ENCODE measurements at places on chromosomes 11 and 22. TPM values are rescaled to one million over a fixed set of nuclear protein-coding genes. Genes with fewer than 3 reads are reported as not detected.

DNA sequence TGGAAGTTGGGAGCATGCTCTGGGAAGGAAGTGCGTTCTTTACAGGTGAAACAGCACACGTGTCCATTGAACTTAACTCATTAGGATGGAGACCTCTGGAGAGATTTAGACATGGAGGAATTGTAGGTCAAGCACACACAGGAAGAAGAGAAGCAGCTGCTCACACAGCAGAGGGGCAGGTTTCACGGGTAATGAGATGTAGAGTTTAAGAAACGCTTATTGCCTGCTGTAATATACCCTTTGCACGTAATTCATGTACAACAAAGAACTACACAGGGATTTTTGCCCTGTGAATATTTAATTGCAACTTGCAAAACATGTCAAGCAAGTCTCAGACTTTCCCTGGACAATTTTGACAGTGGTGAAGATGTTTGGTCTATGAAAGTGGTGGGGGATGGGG, 508.0 kb downstream of the OPCML start:
- H3K36me3 ChIP-seq = no peaks in the 10 kb centered on the region
- DNase-seq = no peak
- no peaks in the 10 kb centered on the region for H3K4me1 ChIP-seq
- no peak overlapping the region for H3K27ac ChIP-seq

DNA sequence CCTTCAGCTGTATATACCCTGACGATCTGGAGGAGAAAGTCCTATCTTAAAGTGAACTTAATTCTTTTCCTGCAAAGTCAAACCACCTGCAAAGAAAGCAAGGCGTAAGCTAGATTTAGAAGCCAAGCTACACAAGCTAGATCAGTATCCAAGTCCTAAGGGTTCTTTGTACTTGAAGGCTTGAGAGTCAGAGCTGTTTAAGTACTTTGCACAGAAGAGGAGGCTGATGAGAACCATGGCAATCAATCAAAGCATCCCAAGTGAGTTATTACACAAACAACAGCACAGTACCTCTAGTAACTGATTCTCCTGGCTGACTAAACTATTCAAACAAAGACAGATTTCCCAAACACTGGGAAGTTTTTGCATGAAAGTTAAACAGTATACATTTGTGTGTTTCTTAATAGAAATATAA, 1.9 kb downstream of the CDON start:
- no peak overlapping the region for H3K4me3 ChIP-seq
- no peak for DNase-seq
- H3K27ac ChIP-seq = no peak overlapping the region
- H3K36me3 ChIP-seq = peaks cover 22% of the 10 kb centered on the region
- no peaks in the 10 kb centered on the region for H3K27me3 ChIP-seq
- H3K4me1 ChIP-seq = peaks cover 8% of the 10 kb centered on the region

DNA sequence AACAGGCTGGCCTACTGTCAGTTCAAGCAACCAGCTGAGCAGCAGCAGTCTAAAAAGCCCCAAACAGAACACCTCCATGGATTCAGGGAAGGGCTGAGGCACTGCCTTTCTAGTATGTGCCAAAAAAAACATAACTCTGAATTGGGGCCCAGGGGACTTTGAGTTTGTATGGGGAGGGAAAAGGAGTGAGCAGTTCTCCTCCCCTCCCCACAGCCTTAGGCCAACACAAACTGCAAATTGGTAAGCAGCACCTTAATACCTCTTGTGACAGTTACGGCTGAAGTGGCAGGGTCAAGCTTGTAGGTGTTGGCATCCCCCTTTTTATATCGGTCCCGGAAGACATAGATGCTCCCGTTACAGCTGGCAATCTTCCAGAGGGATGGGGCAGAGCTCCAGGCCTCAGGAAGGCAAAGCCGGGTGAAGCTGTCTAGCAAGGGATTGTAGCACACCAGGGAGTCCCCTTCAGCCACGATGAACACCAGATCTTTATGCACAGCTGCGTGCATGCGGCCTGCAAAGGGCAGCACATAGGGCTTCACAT, 6.0 kb downstream of the KBTBD4 start:
- DNase-seq = no peak
- H3K36me3 ChIP-seq = peaks cover 39% of the 10 kb centered on the region
- no peaks in the 10 kb centered on the region for H3K4me1 ChIP-seq
- no peak overlapping the region for H3K27ac ChIP-seq
- no peaks in the 10 kb centered on the region for H3K27me3 ChIP-seq

DNA sequence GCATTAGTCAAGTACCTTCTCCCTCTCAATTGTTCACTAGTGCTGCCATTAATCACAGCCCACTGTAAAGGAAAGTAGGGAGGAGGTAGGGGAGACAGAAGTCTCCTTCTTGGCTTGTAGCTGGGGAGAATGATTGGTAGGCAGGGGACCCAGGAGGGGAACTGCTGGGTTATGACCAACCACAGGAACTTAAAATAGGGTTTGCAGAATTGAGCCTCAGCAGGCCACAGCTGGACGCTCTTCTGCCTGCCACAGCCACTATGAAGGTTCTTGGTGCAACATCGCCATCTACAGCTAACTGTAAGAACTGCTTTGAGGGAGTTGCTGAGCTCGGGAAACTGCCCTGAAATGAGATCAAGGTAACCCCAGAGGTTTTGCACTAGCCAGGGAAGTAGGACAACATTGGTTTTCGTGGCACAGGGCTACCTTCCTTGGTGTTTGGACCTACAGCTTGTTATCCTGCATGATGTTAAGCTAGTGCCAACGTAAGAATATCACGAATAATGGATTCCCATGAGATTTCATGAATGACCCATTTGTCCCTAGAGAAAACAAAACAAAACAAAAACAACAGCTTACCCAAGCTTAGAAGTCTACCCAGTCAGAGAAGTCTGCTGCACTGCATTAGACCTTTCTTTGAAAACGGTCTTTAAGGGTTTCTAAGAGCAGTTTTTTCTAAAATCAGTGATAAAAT, 787.1 kb upstream of the API5 start:
- H3K4me3 ChIP-seq = no peak overlapping the region
- H3K27me3 ChIP-seq = no peaks in the 10 kb centered on the region
- H3K27ac ChIP-seq = no peak overlapping the region
- peak; percentile 57 for DNase-seq

DNA sequence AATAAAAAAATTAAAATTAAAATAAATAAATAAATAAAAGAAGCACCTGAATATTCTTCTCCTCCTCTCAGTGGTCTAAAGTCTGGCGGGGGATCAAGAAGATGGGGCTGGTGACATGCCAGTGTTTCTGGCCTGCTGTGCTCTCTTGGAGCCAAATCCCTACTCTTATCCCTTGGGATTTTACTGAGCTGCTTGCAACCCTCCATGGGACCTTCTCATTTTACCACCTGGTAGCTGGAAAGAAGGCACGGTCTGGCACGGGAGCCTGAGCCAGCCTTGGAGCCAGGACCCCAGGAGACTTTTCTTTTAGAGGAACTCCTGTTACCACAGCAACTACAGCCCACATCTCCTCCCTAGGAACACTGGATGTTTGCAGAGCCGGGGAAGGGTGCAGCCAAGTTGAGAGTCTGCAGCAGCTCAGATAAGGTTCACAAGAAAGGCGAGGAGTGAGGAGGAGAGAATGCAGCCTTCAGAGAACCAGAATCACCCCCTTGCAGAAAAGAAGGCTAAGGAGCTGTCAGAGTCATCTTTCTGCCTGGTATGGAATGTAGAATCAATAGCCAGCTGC, 21.4 kb downstream of the CD6 start:
- H3K4me3 ChIP-seq = no peak overlapping the region
- H3K27me3 ChIP-seq = peaks cover 21% of the 10 kb centered on the region
- DNase-seq = no peak

DNA sequence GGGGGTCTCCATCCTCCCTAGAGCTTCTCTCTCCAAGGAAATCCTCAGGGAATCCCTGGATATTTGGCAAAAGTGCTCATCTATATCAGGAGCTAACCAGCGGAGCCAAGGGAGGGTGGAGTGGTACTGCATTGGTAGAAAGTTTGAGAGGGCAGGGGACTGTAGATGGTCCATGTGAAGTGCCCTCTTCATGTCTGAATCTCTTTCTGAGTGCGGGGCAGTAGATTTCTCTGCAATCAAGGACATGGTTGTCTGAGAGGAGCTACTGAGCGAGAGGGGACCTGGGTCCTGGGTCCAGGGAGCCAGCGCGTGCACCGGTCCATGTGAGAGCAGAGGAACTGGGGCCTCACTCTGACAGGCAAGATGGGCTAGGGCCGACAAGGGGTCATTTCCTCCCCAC, 701 bp downstream of the DIXDC1 start:
- H3K27me3 ChIP-seq = no peaks in the 10 kb centered on the region
- no peak for DNase-seq
- peak overlapping the region; percentile 75 for H3K4me3 ChIP-seq
- H3K36me3 ChIP-seq = no peaks in the 10 kb centered on the region
- no peak overlapping the region for H3K27ac ChIP-seq

- H3K4me1 ChIP-seq = peaks cover 7% of the 10 kb centered on the region
- H3K27me3 ChIP-seq = no peaks in the 10 kb centered on the region
- no peak overlapping the region for H3K4me3 ChIP-seq
- H3K27ac ChIP-seq = no peak overlapping the region
Measured at GRCh38 chr11:78156127-78156844, 16.9 kb upstream of the ALG8 start.

The USH1C gene
- total RNA-seq = 32.1 TPM

The TSSK2 gene
- total RNA-seq = not detected

The SMTNL1 gene
- not detected for total RNA-seq
